Stimulated activated CD4-positive, alpha-beta T cell treated with anti-CD3 and anti-CD28 coated beads, Interleukin-12 subunit alpha, Interleukin-12 subunit beta, amount 100 ng/mL, for 48 hours (primary cell): ENCODE measurements at places on chromosomes 11 and 22.

DNA sequence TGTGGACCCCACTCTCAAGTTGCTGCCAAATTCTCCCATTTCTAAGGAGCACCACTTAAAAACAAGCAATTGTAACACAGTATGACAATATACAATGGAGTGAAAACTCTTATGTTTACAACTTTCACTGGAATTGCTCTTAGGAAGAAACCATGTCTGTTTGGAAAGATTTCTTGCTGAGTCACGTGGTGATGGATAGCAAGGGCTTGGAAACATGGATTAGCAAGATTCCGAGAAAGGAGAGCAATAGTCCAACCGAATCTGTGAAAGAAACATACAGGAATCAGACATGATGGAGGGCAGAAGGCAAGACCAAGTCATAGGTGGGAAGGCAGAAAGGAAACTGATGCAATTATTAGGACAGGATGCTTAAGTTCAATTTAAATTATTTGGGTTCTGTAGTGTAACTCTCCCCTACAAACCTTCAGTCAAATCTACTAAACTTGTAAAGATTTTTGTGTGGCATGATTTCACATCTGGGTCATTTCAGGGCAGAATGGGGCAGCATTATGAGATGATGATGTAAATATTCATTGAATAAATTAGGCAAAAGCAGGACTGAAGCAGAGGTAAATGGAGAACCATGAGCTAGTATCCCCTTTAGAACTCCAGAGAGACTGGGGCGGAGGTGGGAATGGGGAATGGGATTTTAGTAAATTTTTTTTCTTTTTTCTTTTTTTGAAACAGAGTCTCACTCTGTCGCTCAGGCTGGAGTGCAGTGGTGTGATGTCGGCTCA is 27.8 kb upstream of the THY1 start:
- DNase-seq: no peak

GRCh38 chr11:82978422-82979099 is 77.0 kb downstream of the DDIAS start:
- DNase-seq: no peak

- DNase-seq: no peak
Measured at GRCh38 chr11:14821031-14821430, 71.0 kb downstream of the CYP2R1 start.

- DNase-seq: no peak
Measured at GRCh38 chr11:23730307-23730998, 766.4 kb upstream of the LUZP2 start.

DNA sequence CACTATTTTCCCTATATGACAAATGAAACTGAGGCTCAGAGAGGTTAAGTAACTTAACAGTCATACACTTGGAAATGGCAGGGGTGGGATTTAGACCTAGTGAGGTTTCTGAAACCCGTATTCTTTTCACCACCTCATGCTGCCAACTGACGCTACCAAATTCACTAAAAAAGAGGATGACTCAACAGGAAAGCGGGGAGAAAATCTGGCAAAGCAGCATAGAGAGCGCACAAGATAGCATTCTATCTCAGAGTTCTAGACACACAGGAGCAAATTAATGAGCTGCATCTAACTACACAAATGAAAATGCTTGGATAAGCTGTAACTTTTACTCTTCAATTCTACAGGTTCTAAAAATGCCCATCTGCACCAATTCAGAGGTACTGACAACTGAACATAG is 136.4 kb downstream of the RBFOX2 start:
- DNase-seq: no peak
